Right cardiac atrium (tissue), 5 donors: ENCODE measurements at places on chromosomes 3 and 15. TPM values are rescaled to one million over a fixed set of nuclear protein-coding genes. Genes with fewer than 3 reads are reported as not detected.

C2CD4B gene
- 2.8 TPM for polyA plus RNA-seq

DNA sequence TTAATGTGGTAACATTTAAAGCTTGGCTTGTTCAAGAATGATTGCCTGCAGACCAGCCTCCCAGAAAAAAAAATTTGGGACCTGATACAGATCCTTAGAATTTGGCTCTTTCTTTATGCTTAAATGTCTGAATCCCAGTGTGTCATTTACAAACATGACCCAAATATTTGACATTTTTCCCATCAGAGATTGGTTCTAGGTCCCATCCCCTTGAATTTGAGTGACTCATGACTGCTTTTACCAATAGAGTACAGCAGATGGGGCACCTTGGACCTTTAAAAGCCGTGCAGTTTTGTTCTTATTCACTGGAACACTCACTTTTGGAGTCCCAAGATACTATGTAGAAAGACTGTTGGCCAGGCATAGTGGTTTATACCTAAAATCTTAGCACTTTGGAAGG is 231.6 kb downstream of the ZIC1 start:
- no peak for DNase-seq

- no peak for DNase-seq
These were observed 10.8 kb downstream of the ZNF774 start for GRCh38 chr15:90362936-90363212.

- DNase-seq: no peak
These were observed 498 bp upstream of the ARNT2 start for GRCh38 chr15:80403712-80404056.

DNA sequence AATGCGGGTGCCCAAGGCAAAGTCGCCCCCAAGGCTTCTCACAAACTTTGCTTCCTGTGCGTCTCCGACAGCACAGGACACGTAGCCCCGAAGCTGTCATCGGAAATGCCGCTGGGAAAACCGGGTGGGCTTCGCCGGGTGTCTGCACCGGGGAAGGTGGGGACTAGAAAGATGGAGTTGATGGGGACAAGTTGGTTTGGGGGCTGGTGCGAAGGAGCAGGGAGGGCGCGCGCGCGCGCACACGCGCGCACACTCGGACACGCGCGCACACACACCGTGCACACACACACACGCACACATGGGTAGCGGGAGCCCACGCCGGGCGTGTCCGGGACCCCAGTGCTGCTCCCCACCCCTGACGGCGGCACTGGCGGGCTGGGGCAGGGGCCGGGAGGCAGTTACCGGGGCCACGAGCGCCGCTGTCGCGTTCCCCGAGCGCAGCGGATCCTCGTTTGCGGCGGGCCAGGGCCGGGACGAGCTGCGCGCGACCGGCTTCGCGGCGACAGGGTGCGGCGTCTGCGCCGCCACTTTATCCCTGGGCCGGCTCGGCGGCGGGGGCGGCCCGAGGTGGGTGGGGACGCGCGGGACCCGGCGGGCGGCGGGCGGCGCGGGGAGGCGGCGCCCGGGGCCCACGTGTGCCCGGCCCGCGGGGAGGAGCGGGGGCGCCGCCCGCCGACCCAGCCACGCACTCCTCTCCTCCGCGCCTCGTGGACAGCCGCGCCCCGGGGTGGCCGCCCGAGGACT is 539 bp upstream of the MGLL start:
- DNase-seq: peak; percentile 90

GLDN gene
- 2.3 TPM for polyA plus RNA-seq
